Motor neuron (in vitro differentiated cells): ENCODE measurements at places on chromosomes 6 and 20.

DNA sequence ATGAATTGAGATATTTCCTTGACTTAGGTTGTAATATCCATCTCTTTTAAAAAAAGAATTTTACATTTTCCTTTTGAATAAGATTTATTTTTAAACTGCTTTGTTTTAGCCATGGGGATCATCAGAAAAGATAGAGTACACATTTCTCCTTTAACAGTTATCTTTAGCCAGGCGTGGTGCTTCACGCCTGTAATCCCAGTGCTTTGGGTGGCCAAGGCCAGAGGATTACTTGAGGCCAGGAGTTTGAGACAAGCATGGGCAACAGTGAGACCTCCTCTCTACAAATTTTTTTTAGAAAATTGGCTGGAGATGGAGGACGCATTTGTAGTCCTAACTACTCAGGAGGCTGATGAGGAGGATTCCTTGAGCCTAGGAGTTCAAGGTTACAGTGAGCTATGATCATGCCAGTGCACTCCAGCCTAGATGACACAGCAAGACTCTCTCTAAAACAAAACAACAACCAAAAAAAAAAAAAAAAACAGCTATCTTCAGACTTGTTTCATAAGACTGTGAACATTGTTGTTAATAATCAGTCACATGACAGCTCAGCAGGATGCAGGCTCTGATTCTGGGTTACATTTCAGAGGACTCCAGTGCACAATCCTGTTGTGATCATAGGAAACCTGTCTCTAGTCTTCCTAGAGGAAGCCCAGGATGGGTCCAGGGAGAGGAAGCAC is 2.0 kb upstream of the SLC17A3 start:
- no peak for ATAC-seq

- ATAC-seq = no peak
Measured at GRCh38 chr6:167937948-167938911, 59.2 kb upstream of the KIF25 start.

DNA sequence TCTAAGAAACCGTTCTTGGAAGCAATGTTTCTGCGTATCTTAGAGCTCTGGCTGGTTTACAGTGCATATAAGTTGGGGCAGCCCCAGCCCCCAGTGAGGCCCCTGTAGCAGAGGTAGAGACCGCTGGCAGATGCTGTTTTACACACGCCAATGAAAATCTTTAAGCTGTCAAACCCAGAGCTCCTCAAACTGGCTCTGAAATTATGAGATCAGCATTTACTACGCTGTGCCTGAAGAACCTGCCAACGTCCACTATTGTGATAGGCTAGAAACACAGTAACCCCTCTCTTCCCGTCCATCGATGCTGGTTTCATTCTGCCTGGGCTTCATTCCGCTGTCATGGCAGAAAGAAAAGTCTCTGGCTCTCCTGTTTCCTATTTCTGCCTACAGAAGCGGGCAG is 160.6 kb downstream of the SMOC2 start:
- peak; percentile 83 for ATAC-seq

DNA sequence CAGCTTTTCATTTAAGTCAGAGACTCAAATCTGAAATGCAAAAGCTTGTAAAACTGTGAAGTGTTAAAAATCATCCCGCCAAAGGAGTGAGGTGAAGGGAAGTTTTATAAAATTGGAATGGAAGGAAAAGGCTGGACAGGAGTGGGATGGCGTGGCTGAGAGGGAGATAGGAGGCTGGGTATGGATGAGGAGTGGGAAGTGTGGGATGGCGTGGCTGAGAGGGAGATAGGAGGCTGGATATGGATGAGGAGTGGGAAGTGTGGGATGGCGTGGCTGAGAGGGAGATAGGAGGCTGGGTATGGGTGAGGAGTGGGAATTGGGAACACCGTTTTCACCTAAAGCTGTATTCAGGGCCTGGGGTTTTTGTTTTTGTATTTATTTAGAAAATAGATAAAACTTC is 59.4 kb upstream of the NKX2-2 start:
- ATAC-seq = no peak

GRCh38 chr6:39056191-39056590 is 7.6 kb downstream of the GLP1R start:
- ATAC-seq = no peak

GRCh38 chr6:83430611-83431544 is at the start of gene ME1:
Gene ME1, minus strand, starts transcription at chr6:83431051. Its CDS starts 97 bp downstream, at chr6:83430954.
- ATAC-seq = peak; percentile 98
